Calu3 (cell line): ENCODE measurements at places on chromosomes 16 and 17. TPM values are rescaled to one million over a fixed set of nuclear protein-coding genes. Genes with fewer than 3 reads are reported as not detected.

Gene TAT
- 0.10 TPM in 1 of 2 replicates, not detected in the other for total RNA-seq

Gene ARL16
- total RNA-seq, result 35.4 and 40.1 TPM in 2 replicates

Gene KRT23
- 1,389 and 1,709 TPM in 2 replicates for total RNA-seq

Gene MARVELD3
- 38.4 and 40.1 TPM in 2 replicates for total RNA-seq

DNA sequence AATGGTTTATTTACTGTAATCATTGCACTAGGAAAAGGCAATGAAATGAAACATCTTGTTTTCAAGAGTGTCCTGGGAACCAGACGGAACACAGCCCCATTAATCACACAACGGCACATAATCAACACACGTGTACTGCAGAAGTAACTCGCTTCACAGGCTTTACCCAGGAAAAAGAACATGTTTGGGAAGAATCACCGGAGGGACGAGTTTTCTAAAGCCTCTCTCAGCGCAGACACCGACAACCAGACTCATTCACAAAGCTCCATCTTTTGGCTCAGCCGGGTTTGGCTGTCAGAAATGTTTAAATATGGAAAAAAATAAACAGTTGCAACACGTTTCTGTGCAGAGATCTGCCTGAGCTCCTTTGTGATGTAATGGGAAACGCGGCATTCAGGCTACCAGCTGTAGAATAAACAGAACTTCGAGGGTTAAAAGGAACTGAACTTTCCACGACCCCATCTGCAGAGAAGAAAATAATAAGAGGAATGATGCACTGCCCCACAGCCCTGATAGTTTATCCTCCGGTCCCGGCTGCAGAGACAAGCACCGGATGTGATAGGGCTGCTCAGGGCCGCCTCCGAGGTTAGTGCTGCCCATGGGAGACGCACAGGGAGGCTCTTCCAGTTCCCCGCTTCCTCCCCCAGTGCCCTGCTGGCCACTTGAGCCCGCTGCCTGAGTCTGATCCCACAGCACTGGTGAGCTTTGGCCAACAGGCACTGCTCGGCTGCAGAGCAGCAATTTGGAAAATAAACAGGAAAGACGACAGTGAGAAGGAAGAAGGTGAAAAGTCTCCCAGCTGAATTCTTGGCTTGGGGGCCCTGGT lies 119.8 kb downstream of the HIC1 start:
- no peak for DNase-seq

DNA sequence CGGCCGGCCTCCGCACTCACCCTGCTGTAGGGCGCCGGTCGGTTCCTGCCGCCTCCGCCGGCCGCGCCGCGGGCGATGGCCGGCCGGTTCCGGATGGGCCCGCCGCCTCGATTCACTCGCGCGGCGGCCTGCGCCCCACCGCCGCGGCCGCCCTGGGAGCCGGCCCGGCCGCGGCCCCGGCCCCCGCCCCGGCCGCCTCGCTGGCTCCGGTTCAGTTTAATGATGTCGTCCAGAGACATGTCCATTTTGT lies 158 bp downstream of the ALYREF start:
- no peak for DNase-seq

GRCh38 chr17:11369575-11369974 lies 128.6 kb downstream of the SHISA6 start:
- no peak for DNase-seq

DNA sequence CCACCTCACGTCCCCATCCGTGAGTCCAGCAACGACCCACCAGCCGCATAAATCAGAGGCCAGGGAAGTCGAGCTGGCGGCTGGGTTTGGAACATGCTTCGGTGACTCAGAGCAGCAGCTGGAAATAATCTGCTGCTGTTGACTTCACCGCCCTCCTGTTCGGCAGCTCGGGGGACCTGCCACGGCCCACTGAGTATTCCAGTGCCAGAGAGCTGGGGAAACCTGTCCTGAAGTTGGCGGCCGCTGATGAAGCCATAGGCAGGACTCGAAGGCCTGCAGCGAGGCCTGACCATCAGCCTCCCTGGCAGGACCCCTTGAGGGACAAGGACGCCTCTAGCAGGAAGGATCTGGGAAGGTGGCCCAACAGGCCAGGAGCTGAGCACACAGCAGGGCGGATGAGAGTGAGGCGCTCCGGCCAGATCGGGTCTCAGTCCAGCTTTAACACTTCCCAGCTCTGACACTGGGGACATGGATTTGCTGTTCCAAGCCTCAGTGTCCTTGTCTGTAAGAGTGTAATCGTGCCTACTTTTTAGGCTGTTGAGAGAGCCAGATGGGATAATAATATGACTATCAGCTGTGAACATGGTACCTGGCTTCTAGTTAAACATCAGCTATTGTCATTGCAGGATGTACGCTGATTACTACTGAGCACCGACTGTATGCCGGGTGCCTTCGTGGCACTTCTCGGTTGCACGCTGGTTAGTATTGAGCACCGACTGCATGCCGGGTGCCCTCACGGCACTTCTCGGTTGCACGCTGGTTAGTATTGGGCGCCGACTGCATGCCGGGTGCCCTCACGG lies 50.4 kb upstream of the CIBAR2 start:
- DNase-seq, result no peak

- no peak for DNase-seq
Measured at GRCh38 chr17:18919963-18920362, 32.0 kb upstream of the SLC5A10 start.

DNA sequence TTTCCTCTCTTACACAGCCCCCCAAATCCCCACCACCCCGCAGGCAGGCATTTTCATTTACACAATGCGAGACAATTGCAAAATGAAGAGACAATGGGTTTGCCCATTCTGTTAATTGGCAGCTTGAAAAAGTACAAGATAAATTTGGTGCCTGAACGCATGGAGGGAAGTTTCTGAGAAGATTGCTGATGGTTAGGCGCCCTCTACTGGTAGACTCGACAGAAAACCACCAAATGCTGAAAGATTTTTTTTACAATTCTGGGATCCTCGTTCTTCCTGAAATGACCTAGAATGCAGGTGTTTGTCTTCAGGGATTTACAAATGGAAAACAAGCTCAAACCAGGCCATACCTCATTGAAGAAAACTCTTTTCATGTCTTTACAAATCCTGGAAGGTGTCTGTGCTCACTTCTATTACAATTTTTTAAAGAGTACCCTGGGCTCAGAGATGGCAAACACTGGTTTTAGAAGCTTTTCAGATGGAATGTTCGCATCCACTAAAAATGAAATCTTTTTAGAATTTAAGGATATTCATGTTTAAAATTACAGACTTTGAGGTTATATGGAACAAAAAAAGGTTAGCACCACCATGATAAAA lies 338.5 kb downstream of the PMP22 start:
- peak; percentile 51 for DNase-seq

DNA sequence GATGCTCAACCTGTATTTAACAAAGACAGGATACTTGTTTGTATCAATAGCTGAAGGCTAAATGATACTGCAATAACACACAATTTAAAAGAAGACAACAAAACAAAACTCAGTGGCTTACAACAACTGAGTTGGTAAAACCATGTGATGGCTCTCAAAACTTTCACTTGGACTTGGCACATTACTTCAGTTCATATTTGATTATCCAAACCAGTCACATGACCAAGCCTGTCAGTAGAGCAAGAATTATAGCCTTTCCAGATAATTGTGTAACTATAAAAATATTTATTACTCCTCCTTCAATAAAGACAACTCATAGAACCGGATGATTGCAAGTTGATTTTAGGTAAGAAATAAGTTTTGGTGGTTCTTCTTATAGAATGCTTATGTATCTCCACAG lies 56.8 kb downstream of the NQO1 start:
- no peak for DNase-seq

GRCh38 chr16:89257281-89257731 lies 39.8 kb downstream of the ZNF778 start:
- no peak for DNase-seq

GRCh38 chr16:19672378-19672777 lies 45.6 kb downstream of the KNOP1 start:
- no peak for DNase-seq

- peak; percentile 7 for DNase-seq
Measured at GRCh38 chr17:4249452-4250029, 14.2 kb downstream of the ANKFY1 start.

DNA sequence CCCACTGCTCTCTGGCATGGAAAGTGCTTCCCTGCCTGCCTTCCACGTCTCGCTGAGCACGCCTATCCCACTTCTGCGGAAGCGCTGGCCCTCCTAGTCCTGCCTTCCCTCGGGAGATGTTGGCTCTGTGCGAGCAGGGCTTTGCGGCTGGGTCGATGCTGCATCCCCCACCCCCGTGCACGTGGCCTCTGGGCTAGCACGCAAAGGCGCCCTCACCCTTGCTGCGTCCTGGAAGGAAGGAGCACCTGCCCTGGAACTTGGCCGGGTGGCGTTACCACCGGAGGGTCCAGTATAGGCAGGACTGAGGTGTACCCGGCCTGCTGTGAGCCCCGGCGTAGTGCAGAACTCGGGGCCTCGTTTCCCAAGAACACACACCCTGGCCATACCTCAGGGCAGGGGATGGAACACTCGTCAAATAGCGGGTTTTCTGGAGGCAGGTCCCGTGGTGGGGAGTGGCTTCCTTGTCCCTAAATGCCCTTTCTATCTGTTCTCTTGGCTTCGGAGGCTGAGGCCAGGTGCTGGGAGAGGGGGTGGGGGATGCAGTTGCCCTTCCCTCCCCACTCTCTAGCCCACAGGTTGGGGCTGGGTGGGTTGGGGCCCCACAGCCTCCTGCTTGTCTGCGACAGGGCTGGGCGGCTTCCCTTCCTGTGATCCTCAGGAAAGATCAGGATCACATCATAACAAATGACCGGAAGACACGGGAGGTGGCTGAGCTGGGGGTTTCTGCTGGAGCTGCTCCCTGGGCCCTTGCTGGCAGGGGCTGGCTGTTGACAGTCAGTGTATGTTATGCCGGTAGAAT lies 17.4 kb downstream of the BAIAP2 start:
- DNase-seq, result no peak

- no peak for DNase-seq
Measured at GRCh38 chr16:86448306-86448890, 61.9 kb upstream of the FOXF1 start.

- DNase-seq, result peak; percentile 80
Measured at GRCh38 chr16:46929378-46930332, 43.8 kb downstream of the DNAJA2 start.
